ENCODE measurements at places on chromosomes 5 and 9. TPM values are rescaled to one million over a fixed set of nuclear protein-coding genes. Genes with fewer than 3 reads are reported as not detected.

Gene ADAMTSL2
- total RNA-seq: 0.20 TPM

Gene ZDHHC11B
- 2.4 TPM for total RNA-seq

Gene FBN2
- not detected for total RNA-seq

Gene GRXCR2
- not detected for total RNA-seq

- no peak overlapping the region for H3K27ac ChIP-seq
- H3K4me3 ChIP-seq: no peak overlapping the region
- no peak for DNase-seq
- H3K27me3 ChIP-seq: peaks cover 10% of the 10 kb centered on the region
These were observed 58.7 kb downstream of the RXRA start for GRCh38 chr9:134384811-134385479.

GRCh38 chr5:169430671-169431070, 129.7 kb upstream of the SLIT3 start:
- H3K27me3 ChIP-seq: peaks cover 8% of the 10 kb centered on the region
- no peaks in the 10 kb centered on the region for H3K36me3 ChIP-seq
- H3K27ac ChIP-seq: no peak overlapping the region
- DNase-seq: no peak
- H3K4me1 ChIP-seq: no peaks in the 10 kb centered on the region
- no peak overlapping the region for H3K4me3 ChIP-seq

GRCh38 chr9:6562201-6562600, 83.3 kb downstream of the GLDC start:
- no peak overlapping the region for H3K4me3 ChIP-seq
- no peaks in the 10 kb centered on the region for H3K36me3 ChIP-seq
- no peak overlapping the region for H3K27ac ChIP-seq

GRCh38 chr9:73133022-73133651, 18.5 kb upstream of the ANXA1 start:
- H3K36me3 ChIP-seq: no peaks in the 10 kb centered on the region
- peaks cover 19% of the 10 kb centered on the region for H3K4me1 ChIP-seq
- H3K4me3 ChIP-seq: peak overlapping the region; percentile 90

DNA sequence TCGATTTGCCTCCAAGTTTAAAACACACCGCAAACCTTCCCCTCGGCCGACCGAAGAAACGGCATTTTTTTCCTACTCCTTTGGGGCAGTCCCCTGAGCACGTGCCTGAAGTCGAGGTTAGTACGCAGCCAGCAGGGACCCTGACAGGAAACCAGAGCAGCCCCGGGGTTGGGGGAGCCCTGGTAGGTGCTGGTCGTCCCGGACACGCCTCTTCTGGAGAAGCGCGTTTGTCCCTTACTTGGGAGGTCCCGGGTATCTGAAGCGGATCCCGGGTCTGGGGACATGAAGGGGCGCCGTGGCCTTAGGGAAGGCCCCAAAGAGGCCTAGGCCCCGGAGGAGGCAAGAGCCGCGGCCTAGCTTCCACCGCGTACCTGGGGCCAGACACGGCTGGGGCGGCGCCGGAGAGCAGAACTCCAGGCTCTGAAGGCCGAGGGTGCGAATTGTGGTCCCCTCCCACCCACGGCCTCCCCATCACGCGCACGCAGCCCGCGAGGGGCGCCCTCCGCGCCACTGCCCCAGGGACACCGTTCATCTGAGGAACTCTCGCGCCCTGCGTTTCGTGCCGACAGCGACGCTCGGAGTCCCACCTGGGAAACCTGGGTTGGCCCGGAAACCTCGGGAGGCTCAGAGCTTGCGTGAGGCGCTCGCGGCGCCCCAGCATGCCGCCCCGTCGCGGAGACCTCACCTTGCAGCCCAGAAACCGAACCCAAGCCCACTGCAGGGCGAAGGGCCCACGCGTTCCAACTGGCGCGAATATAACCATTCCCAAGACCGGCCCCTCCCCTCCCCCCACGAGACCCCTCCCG, 10.4 kb downstream of the OTP start:
- DNase-seq: peak; percentile 31
- H3K27ac ChIP-seq: no peak overlapping the region
- H3K4me1 ChIP-seq: peaks cover 14% of the 10 kb centered on the region
- H3K4me3 ChIP-seq: no peak overlapping the region

- no peak overlapping the region for H3K27ac ChIP-seq
- no peaks in the 10 kb centered on the region for H3K36me3 ChIP-seq
- no peaks in the 10 kb centered on the region for H3K27me3 ChIP-seq
- no peak overlapping the region for H3K4me3 ChIP-seq
- H3K4me1 ChIP-seq: peaks cover 2% of the 10 kb centered on the region
These were observed 196.6 kb downstream of the MSX2 start for GRCh38 chr5:174920906-174921550.

DNA sequence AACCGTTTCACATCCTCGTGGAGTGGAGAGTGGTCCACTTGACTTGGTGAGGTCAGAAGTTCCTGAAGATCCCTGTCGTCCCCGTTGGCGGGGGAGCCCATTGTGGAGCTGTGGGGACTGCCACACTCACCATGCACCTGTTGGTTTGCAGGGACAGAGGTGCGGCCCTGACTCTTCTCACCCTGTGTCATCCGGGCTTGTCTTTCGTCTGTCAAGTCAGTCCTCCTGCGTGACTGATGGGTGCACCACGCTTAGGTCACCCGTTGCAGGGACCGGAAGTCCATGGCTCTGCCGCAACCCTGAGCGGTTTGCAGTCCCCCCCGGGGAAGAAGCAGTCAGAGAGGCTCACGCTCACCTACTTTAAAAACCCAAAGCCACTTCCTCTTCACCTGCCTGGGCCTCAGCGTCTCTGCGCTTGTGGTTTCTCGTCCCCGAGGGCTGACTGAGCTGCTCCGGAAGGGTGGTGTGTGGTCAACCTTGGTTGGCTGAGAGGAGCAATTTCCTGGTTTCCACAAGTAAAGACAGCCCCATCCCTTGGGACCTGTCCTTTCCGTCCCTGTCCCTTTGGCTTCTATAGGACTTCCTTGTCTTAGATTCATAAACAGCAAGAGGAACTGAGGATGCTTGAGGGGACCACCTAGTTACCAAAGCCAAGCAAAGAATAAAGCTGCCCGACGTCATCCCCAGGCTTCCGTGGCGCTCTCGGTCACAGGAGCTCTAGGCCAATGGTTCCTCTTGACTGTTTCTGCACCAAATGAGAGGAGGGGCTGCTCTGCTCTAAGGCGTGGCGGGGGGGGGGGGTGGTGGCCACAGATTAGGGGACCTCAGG, 53.2 kb downstream of the USP20 start:
- peak; percentile 93 for DNase-seq
- H3K4me1 ChIP-seq: peaks cover 74% of the 10 kb centered on the region
- H3K4me3 ChIP-seq: peak overlapping the region; percentile 91
- H3K27me3 ChIP-seq: no peaks in the 10 kb centered on the region
- H3K36me3 ChIP-seq: peaks cover 29% of the 10 kb centered on the region

- no peak overlapping the region for H3K27ac ChIP-seq
- DNase-seq: no peak
- peaks cover 2% of the 10 kb centered on the region for H3K4me1 ChIP-seq
- no peak overlapping the region for H3K4me3 ChIP-seq
These were observed 129.9 kb downstream of the DMXL1 start for GRCh38 chr5:119200795-119201194.

GRCh38 chr9:36802201-36802920, 229.7 kb downstream of the MELK start:
- H3K4me1 ChIP-seq: peaks cover 1% of the 10 kb centered on the region
- H3K27me3 ChIP-seq: peaks cover 4% of the 10 kb centered on the region
- no peak overlapping the region for H3K4me3 ChIP-seq

- peak overlapping the region; percentile 99 for H3K27ac ChIP-seq
- H3K4me1 ChIP-seq: peaks cover 35% of the 10 kb centered on the region
- H3K4me3 ChIP-seq: peak overlapping the region; percentile 96
- DNase-seq: peak; percentile 42
- peaks cover 5% of the 10 kb centered on the region for H3K36me3 ChIP-seq
These were observed 1.9 kb upstream of the RIC1 start for GRCh38 chr9:5626727-5627634.

GRCh38 chr9:76571743-76572146, 112.8 kb downstream of the GCNT1 start:
- peaks cover 21% of the 10 kb centered on the region for H3K36me3 ChIP-seq
- H3K27ac ChIP-seq: no peak overlapping the region
- peaks cover 42% of the 10 kb centered on the region for H3K27me3 ChIP-seq
- H3K4me3 ChIP-seq: peak overlapping the region; percentile 71
- peaks cover 41% of the 10 kb centered on the region for H3K4me1 ChIP-seq
- DNase-seq: peak; percentile 47

GRCh38 chr5:151480384-151481293, 33.2 kb downstream of the SLC36A1 start:
- DNase-seq: no peak
- no peak overlapping the region for H3K4me3 ChIP-seq
- peaks cover 4% of the 10 kb centered on the region for H3K4me1 ChIP-seq
- no peaks in the 10 kb centered on the region for H3K27me3 ChIP-seq
- H3K27ac ChIP-seq: no peak overlapping the region
- H3K36me3 ChIP-seq: peaks cover 7% of the 10 kb centered on the region

DNA sequence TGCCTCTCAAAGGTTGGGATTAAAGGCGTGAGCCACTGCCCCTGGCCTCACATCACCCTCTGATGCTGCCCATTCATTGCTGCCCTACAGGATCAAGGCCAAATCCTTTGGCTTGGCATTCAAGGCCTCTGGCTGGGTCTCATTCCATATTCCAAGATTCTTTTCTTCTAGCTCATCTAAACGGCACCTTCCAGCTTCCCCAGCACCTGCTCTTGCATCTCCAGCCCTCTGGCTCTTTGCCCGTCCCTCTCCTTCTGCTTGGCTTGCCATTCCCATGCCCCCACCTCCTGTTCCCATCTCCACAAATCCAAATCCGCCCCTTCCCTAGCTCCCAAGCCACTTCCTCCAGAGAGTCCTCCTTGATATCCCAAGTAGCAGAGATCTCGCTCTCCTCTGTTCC, 33.1 kb downstream of the CORO2A start:
- H3K27me3 ChIP-seq: no peaks in the 10 kb centered on the region
- H3K4me1 ChIP-seq: peaks cover 13% of the 10 kb centered on the region
- no peak for DNase-seq
- peak overlapping the region; percentile 35 for H3K27ac ChIP-seq

DNA sequence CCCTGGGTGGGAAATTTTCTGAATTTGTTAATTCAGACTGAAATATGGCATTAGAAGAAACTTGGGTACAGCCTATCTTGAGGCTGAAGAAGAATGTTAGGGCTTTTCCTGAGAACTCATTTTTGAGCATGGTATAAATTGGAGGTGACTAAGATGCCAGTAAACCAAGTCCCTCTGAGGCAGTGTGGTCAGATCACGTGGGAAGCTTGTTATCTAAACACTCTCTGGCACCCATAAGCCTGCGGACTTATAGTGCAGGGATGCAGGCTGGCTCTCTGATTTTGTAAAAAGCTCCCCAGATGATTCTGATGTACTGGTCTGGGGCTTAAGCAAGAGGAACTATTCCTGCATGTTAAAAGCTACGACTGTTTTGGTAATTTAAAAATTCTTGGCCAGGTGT, 34.3 kb downstream of the MTMR12 start:
- H3K36me3 ChIP-seq: peaks cover 33% of the 10 kb centered on the region
- H3K27me3 ChIP-seq: no peaks in the 10 kb centered on the region
- no peak for DNase-seq

DNA sequence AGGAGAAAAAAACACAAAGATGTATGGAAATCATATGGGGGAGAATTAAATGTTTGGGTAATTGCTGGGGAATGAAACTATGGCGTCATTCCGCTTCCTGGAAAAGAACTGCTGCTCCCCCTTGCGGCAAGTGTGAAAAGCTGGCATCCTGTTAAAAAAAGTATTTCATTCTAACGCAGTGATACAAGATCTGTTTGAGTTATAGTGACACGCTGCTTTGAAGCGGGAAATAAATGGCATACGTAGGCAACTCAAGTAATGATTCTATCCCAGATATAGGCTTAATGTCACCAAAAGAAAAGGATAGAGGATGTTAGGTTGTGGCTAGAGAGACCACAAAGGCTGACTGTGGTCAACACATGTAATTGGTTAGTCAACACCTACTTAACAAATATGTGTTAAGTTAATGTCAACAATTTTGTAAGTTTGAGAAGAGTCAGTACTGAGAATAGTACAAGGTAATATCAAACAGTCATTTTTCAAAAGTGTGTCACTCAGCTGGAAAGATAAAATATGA, 70.2 kb upstream of the ALDH1A1 start:
- no peak overlapping the region for H3K27ac ChIP-seq
- H3K36me3 ChIP-seq: no peaks in the 10 kb centered on the region
- H3K4me3 ChIP-seq: no peak overlapping the region
- H3K4me1 ChIP-seq: peaks cover 9% of the 10 kb centered on the region
- peaks cover 19% of the 10 kb centered on the region for H3K27me3 ChIP-seq

DNA sequence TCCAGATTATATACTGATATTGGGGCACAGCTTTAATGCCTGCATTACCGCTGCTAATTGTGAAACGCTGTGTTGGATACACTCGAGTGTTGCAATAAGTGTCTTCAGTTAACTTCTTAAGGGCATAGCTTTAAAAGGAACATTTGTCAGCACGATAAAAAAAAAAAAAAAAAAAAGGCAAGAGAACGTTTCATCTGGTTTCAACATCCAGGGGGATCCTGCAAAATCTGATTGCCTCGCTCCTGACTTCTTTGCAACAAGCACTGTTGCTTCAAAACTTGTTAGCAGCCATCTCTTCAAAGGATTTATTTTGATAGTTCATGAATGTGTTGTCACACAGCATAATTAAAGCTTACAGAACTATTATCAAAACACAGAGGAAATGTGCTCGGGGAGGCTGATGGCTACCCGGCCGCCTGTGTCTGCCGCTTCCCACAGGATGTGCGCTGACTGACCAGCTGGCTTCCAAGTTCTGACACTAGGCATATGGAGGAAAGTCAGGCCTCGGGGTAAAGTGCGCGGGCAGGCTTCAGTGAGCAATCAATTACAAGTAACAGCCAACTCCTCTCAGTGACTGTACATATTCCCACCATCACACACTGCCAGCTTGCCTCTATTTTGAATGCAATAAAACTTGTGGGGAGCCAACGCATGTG, 77.7 kb downstream of the EBF1 start:
- H3K36me3 ChIP-seq: no peaks in the 10 kb centered on the region
- no peak overlapping the region for H3K27ac ChIP-seq
- peaks cover 8% of the 10 kb centered on the region for H3K27me3 ChIP-seq
- H3K4me1 ChIP-seq: peaks cover 2% of the 10 kb centered on the region
- no peak overlapping the region for H3K4me3 ChIP-seq

GRCh38 chr9:13939134-13939533, 374.8 kb downstream of the NFIB start:
- H3K36me3 ChIP-seq: no peaks in the 10 kb centered on the region
- H3K27ac ChIP-seq: no peak overlapping the region
- no peak overlapping the region for H3K4me3 ChIP-seq
- no peak for DNase-seq
- H3K27me3 ChIP-seq: no peaks in the 10 kb centered on the region

GRCh38 chr5:4405614-4406219, 734.4 kb upstream of the ADAMTS16 start:
- no peaks in the 10 kb centered on the region for H3K36me3 ChIP-seq
- no peaks in the 10 kb centered on the region for H3K27me3 ChIP-seq
- DNase-seq: no peak

- H3K27ac ChIP-seq: no peak overlapping the region
- DNase-seq: no peak
- H3K36me3 ChIP-seq: no peaks in the 10 kb centered on the region
- H3K27me3 ChIP-seq: no peaks in the 10 kb centered on the region
These were observed 48.0 kb upstream of the LRRC19 start for GRCh38 chr9:27053369-27054022.

All from activated naive CD8-positive, alpha-beta T cell treated with anti-CD3 and anti-CD28 coated beads, Interleukin-2, amount 10 ng/mL, durations not matched to agents 7 days and 5 days (primary cell).